Kidney capillary endothelial cell (primary cell): ENCODE measurements at places on chromosomes 11 and 22.
A peak's percentile ranks its signal among the peaks of the same experiment; 100 is the strongest.

- DNase-seq = no peak
These were observed 65.4 kb upstream of the ZC3H12C start for GRCh38 chr11:110027627-110028371.

GRCh38 chr22:27746918-27747317 lies 54.6 kb downstream of the MN1 start:
- no peak for DNase-seq

- peak; percentile 32 for DNase-seq
These were observed 66.4 kb downstream of the SGSM3 start for GRCh38 chr22:40436505-40437431.

DNA sequence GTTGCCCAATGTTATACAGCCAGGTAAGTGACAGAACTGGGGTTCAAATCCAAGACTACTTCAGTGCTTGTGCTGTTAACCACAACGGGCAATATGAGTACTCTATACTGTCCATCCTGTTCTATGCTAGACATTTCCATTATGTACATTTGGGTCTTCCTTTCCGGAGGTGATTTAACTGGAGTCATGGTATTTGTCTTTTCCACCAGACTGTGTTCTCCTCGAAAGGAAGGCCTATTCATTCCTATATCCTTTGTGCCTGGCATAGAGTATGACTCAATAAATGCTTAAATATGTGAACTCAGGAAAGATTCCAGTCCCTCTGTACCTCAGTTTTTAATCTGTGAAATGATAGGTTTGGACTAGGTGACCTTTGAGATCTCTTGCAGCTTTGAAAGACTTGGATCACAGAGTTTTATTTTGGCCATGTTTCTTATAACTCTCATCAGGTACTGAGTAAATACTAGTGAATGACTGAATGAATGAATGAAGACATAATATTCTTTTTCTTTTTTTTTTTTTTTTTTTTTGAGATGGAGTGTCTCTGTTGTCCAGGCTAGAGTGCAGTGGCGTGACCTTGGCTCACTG lies 6.6 kb downstream of the RNF121 start:
- peak; percentile 16 for DNase-seq

DNA sequence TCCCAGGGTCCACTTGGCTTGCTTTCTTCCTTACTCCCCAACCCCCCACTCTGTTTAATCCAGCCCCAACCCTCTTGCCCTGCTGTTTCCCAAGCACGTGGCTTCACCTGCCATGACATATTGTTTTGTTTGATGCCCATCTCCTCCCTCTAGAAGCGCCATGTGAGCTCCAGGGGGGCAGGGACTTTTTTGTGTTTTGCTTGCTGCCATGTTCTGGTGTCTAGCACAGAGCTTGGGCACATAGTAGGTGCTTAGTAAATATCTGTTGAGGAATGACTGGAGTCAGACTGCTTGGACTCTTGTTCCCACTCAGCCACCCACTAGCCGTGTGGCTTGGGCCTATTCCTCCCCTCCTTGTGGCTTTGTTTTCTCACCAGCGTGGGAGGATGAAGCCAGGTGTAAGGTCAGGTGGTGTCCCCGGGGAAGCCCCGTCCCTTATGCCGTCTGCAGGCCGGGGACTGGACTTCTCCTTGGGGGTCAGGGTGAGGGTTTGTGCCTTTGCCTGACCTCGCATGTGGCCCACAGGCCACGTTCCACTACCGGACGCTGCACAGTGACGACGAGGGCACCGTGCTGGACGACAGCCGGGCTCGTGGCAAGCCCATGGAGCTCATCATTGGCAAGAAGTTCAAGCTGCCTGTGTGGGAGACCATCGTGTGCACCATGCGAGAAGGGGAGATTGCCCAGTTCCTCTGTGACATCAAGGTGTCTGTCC lies 3.8 kb downstream of the AIP start:
- no peak for DNase-seq

DNA sequence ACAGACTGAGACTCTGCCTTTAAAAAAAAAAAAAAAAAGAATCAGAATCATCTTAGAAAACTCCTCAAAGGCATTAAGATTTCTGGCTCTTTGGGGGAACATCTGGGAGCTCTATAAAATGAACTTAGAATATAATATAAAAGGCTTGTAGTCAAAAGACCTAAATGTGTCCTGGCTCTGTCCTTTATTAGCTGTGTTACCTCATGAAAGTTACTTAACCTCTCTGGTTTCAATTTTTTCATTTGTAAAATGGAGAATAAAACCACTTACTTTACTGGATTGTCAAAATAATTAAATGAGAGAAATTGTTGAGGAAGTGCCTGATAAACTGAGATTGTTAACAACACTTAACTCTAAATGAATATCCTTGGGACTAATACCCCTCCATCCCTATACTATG lies 81.8 kb downstream of the FAM168A start:
- DNase-seq = no peak

GRCh38 chr11:33773404-33773986 lies 825 bp downstream of the FBXO3 start:
- peak; percentile 22 for DNase-seq

DNA sequence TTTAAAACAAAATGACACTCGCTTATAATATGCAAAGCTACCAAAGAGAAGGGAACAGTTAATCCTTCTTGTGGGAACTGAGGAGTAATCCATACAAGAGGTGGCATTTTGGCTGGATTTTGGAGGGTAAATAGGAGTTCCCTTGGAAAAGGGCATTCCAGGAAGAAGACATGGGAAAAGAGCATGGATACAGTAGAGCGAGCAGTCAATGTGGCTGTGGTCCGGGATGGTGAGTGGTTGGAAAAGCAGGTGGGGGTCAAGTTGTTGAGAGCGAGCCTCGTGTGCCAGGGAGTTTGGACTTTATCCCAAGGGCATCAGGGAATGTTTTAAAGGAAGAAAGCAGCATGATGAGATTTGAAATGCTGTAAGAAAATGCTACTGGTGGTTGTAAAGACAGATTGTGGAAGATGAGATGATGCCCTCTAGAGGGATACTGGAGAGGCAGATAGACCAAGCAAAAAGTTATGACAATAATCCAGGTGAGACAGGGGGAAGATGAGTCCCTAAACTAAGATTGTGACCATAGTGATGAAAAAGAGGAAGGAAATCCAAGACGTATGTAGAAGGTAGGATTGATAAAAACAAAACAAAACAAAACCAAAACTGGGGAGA lies 3.8 kb upstream of the MMP7 start:
- no peak for DNase-seq

- no peak for DNase-seq
These were observed 119.1 kb upstream of the MTNR1B start for GRCh38 chr11:92850296-92850826.

- DNase-seq = no peak
These were observed 4.8 kb downstream of the VPS51 start for GRCh38 chr11:65100674-65101350.

- DNase-seq = no peak
These were observed 59.4 kb downstream of the PPFIBP2 start for GRCh38 chr11:7573193-7573557.

GRCh38 chr11:73597336-73597955 lies 466 bp downstream of the FAM168A start:
- no peak for DNase-seq

DNA sequence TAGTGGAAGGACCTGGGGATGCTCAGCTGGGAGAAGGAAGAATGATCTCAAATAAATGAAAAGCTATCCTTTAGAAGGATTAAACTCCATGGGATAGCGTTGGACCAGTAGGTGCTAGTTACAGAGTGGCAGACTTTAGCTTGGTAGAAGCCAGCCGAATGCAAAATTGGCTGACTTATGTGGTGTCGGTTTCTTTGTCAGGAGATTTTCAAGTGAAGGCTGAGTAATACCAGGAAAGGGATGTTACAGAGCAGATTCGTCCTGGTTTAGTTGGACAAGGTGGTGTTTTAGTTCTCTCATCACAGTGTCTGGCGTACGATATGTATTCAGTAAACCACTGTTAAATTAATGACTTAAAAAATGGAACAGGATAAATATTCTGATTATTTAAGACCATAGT lies 26.0 kb downstream of the FDX1 start:
- no peak for DNase-seq

- DNase-seq = no peak
These were observed 174.2 kb downstream of the BUD13 start for GRCh38 chr11:116598556-116598955.

DNA sequence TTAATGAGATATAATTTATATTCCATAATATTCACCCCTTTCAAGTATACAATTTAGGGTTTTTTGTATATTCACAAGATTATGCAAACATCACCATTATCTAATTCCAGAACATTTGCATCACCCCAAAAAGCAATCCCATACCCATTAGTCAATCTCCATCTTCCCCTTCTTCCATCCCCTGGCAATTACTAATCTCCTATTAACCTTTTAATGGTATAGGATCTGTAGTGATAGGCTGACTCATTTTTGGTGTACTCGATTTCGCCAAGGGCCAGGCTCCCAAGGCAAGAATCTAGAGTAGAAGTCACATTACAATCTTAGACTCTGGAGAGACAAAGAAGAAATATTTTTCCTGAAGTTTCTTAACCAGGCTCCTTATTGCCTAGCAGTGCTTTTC lies 113.4 kb downstream of the GAB2 start:
- DNase-seq = no peak

DNA sequence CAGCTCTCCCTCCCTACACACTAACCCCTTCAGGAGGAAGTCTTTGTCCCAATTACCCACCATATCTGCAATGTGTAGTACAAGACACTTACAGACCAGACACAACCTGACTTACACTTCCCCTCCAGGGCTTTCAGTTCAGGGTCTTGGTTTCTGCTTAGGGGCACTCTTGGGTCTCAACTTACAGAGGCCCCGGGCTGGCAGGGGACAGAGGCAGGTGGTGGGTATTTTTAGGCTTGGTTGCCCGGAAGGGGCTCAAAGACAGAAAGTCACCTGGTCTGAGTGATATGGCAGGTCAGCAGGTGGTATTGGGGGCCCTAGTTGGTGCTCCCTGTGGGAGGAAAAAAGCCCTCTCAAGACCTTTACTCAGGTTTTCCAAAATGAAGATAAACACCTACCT lies 3.4 kb upstream of the TMEM184B start:
- no peak for DNase-seq

DNA sequence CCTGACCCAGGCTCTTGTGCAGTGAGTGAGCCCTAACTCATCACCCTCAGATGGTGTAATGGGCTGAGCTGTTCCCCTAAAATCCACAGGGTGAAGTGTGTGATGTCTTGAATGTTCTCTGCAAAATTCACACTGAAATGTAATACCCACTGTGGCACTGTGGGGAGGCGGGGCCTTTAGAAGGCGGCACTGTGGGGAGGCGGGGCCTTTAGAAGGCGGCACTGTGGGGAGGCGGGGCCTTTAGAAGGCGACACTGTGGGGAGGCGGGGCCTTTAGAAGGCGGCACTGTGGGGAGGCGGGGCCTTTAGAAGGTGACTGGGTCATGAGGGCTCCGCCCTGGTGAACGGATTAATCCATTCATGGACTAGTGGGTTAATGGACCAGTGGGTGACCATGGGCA lies 33.0 kb downstream of the CHID1 start:
- DNase-seq = no peak

DNA sequence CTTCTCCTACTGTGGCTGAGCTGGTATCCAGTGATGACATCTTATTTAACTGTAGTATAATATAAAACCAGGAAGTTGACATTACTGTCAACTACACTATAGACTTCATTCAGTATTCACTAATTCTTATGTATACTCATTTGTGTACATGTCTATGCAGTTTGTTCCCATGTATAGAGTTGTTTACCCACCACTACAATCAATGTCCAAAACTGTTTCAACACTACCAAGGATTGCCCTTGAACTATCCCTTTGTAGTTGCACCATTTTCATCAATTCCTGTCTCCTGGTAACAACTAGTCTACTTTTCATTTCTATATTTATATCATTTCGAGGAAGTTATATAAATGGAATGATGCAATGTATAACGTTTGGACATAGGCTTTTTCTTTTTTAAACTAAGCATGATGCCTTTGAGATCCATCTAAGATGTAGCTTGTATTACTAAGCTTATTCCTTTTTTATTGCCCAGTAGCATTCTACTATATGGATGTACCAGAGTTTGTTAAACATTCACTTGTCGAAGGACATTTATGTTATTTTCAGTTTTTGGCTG lies 39.2 kb downstream of the TMEM135 start:
- no peak for DNase-seq

GRCh38 chr11:82792822-82793569 lies 59.3 kb upstream of the FAM181B start:
- DNase-seq = peak; percentile 30

GRCh38 chr11:116460156-116460920 lies 312.4 kb downstream of the BUD13 start:
- no peak for DNase-seq

GRCh38 chr11:125389339-125390166 lies 106.5 kb downstream of the FEZ1 start:
- no peak for DNase-seq

- no peak for DNase-seq
These were observed 63.2 kb downstream of the OTOG start for GRCh38 chr11:17610085-17610894.

DNA sequence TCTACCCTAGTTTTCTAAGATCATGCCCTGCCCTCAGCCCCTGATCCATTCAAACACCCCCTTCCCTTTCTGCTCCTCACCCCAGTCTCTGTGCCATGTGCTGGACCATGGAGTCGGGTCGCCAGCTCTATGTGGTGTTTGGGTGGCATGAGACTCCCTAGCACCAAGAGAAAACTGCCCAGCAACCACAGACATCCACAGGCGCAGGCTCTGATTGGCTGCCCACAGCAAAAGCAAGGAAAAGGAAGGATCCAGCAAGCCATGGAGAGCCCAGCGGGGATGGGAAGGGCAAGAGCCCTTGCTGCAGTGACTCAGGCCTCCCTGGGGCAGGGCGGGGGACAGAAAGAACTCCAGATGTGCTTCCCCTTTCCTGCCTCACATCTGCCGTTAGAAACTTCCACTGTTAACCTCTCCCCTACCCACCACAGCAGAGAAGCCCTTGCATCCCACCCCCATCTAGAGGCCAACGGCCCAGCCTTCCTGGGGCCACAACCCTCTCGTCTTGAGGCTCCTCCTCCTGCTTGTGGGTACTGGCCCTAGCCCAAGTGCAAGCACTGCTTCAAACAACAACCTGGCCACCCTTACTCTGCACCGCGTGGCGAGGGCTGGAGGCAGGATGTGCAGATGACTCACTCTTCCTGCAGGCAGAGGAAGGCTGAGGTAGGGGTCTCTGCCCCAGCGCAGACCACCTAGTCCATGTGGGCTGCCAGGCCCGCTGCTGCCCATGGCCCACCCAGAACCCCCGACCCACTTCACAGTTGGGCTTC lies 9.7 kb upstream of the AHNAK start:
- peak; percentile 93 for DNase-seq

DNA sequence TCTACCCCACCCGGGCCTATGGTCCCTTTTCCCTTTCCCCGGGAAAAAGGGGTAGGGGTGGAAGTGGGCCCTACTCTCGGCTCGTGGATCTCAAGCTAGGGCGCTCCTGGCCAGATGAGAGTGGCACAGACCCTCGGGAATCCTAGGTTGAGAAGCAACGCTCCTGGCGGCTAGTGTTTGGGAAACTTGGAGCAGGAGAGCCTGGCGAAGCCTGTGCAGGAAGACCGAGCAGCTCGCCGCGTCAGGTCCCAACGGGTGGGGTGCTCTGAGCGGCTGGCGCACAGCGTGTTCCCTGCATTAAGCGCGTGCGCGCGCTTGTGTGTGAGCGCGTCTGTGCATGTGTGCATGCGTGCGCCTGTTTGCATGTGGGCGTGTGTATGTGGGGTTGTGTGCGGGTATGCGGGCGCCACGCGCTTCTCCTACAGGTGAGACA lies 7.1 kb upstream of the FLI1 start:
- no peak for DNase-seq
